ENCODE measurements at places on chromosomes 12 and 14.
A peak's percentile ranks its signal among the peaks of the same experiment; 100 is the strongest.

GRCh38 chr12:69671597-69671996 is 27.5 kb downstream of the BEST3 start:
- DNase-seq, result no peak

GRCh38 chr12:100824476-100824875 is 29.9 kb downstream of the ANO4 start:
- no peak for DNase-seq

DNA sequence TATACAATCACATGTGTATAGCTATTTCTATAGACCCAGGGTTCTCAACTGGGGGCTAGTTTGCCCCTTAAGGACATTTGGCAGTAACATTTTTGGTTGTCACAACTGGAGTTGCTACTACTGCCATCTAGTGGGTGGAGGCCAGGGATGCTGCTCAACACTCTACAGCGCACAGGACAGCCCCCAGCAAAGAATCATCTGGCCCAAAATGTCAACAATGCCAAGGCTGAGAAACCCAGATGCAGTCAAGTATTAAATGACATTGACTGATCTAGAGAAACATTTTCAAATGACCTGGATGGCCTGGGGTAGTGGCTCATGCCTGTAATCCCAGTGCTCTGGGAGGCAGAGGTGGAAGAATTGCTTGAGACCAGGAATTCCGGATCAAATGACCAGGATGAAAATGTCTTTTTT is 5.8 kb downstream of the WSB2 start:
- no peak for DNase-seq

- no peak for DNase-seq
Measured at GRCh38 chr12:57263096-57263495, 12.1 kb upstream of the STAC3 start.

DNA sequence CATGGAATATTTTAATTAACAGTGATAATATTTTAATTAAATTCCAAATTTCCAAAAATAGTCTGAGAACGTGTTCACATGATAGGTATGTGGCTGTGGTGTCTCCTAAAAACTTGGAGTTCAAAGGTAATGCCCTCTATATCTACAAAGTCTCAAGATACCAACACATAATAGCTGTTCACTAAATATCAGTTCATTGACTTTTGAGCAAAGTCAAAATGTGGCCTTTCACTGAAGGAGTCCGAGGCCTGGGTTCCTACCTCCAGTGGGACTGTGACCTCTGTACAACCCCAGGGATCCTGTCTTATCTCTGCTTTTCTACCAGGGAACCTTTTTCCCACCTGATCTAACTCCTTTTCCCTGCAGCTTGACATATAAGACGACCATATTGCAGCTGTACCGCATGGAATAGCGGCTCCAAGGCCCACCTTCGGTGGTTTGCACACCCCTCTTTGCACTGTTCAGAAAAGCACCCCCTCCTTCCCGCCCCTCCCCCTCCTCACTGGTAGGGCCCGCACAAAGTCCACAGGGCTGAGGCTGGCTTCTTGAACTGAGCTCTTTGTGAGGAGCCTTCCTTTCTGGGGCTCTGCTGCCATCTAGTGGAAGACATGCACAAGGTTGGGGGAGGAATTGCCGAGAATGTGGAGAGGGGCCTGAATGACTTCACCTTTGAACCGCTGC is 3.1 kb downstream of the CCND2 start:
- no peak for DNase-seq

DNA sequence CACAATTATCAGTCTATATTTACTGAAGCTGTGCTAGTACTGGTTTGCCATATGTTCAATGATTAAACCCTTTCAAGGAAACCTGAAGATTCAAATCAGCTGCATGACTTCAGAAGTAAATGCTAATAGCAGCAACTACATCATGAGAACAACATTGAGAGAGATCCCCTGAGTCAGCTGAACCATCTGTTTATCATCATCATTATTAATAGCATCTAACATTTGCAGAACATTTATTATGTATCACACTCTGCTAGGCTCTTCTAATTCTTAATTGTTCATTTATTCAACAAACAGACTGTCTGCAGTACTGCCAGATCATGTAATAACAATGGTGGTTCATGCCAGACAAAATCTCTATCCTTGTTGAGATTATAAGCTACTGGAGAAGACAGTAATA is 157.4 kb downstream of the KLHL28 start:
- DNase-seq, result no peak

DNA sequence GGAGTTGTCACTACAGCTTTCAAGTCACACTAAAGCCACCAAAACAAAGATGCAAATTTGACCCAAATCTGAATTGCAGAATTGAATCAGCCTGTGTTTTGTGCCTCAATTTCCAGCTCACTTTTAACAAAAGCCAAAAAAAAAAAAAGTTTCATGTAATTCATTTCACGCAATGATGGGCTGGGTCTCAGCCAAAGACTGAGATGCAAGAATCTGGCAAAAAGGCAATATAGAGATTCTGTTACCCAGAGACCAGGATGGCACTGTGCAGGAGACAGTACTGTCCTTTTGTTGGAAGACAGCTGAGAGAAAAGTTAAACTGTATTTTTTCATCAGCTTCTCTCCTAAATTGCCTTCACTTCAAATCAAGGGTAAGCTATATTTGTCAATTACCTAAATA is 205.7 kb upstream of the NPAS3 start:
- no peak for DNase-seq

DNA sequence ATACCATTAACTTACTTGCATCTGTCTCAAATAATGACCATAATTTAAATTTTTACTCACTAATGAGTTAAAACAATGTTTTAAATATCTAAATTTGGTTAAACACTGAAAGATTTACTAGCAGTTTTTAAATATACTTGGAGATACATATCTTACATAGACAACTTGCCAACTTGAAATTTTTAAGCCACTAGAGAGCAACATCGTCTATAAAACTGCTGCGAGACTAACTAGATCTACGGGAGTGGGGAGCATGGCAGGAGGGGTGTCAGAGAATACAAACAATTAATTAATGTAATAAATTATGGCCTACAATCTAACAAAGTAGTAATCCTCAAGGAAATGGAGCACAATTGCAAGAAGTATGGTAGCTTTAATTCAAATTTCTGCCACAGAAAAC is 120.4 kb downstream of the LRRIQ1 start:
- no peak for DNase-seq

DNA sequence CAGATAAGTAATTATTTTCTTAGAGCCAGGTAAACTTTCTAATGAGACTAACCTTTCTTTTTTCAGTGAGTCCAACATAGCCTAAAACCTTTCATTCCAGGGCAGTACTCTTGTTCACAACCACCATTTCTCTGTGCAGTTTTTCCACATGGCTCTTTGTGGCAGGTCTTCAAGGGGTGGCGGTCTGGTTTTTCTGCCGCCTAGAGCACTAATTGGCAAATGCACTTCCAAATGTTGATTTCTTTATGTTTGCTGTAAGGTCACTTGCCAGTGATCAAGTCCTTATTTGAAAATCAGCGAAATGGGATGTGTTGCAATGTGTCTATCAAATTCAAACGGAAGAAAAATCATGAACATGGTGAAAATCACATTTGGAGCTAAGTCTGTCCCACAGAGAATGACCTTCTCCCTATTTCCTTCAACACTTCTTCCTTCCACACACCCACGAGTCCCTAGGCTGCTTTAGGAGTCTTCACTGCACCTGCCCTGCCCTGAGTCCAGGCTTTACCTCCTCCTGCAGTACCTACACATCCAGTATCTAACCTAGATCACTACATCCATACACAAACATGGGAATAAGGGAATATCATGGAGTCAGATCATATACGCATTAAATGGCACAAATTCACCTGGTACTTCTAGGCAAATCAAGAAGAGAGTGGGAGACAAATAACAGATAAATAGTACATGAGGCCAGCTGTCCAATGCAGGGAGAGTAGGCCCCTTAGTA is 1.9 kb downstream of the SRGAP1 start:
- no peak for DNase-seq

GRCh38 chr14:59116984-59117415 is 71.5 kb upstream of the DAAM1 start:
- no peak for DNase-seq

DNA sequence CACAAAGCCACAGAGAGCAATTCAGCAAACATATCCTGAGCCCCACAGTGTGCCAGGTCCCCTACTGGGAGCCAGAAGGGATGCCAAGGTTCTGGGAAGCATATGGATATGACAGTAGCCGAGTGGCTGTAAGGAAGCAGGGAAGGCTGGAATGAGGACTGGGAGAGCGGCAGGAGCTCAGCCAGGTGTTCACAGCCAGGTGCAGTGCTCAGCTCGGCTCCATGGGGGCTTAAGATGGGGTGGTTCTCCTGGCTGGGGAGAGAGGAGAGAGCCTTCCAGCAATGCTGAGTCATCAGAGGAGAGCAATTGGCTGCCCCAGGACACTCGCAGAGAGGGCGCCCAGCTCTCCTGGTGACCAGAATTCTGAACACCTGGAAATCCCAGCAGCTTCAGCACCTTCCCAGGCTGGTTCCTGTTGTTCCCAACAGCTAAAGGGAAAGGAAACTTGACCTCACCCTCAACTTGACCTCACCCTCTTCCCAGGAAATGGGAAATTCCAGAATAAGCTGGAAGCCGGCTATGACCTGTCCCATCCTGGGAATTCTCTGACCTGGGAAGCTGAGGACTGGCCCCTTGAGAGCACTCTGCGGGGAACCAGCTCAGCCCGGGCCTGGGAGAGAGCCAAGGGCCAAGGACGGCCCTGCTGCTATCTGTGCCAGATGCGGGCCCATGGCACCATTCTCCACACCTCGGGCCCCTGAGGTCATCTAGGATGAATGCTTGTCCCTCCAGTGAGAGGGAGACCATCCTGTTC is 34.6 kb downstream of the SLC6A12 start:
- peak; percentile 82 for DNase-seq

DNA sequence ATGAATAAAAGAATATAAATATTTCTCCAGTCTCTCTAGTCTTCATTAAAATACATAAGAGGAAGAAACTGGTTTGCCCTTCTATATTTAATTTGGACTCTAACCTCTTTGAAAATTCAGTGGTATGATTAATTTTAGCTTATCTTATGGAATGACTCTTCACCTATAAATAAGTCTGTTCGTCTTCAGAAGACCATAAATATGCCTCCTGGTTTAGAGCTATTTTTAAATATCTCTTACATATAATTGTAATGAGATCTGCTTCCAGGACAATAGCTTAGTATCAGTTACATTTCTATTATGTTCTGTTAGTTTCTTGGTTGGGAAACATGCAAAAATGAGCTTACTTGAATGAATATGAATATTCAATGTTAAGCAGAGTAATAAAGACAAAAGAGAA is 257.5 kb upstream of the HMGA2 start:
- DNase-seq, result no peak

DNA sequence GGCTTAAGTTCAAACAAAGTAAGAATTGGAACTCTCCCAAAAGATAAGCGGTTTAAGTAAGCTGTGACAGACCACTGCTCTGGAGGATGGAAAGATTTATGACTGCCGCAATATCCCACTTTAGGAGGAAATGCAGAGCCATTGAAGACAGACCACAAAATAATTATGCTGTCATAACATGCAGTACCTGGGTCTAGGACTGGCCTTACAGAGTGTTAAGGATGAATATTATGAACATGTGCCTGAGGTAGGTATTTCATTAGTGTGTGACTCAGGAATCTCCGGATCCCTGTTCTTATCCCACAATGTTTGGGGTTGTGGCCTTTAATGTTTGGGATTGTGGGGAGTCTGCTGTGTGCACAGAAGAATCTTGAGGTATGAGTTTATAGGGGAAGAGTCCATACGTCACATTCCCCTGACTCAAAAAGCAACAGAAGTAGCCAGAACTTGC is 114.9 kb downstream of the SAMD4A start:
- DNase-seq, result no peak

DNA sequence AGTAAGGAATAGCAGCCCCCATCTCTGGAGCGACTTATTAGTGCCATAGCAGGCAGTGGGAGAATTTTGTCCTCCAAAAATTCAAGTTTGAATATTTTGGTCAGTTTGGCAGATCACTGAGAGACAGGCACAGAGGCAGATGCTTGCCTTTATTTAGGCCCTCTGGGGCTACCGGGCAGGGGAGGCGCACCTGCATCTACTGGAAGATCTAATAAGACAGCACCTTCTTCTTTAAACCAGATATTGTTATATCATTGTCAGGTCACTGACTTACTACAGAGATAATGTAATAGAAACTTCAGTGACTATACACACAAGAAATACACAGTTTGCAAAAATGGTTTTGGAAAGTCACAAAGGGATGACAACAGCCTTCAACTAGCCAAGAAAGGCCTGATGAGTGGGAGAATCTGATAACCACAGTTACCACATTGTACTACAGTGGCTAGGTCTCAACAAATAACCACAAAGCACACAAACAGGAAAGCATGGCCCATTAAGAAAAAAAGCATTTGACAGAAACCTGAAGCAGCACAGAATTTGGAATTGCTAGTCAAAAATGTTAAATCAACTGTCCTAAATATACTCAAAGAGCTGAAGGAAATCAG is 56.8 kb downstream of the CDK17 start:
- DNase-seq, result no peak
